ENCODE measurements at places on chromosomes 7 and 10. TPM values are rescaled to one million over a fixed set of nuclear protein-coding genes. Genes with fewer than 3 reads are reported as not detected.

DNA sequence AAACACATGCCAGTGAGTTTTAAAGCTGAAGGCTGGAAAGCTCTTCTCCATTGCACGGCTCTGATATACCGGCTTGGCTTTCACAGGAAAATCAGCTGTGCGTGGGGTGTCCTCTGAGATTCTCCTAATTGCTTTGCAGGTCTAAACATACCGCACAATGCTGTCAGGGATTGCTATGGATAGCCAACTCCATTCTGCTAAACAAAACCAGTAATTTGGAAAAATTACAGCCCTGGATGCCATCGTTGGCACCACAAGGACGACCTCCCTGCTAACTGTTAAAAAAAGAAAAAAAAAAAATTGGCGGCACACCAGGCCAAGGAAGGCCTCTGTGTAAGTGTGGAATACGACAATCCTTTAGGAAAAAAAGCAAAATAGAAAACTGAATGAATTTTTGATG, 118.6 kb upstream of the ADARB2 start:
- no peak for DNase-seq

The OR2A12 gene
- total RNA-seq, result not detected

DNA sequence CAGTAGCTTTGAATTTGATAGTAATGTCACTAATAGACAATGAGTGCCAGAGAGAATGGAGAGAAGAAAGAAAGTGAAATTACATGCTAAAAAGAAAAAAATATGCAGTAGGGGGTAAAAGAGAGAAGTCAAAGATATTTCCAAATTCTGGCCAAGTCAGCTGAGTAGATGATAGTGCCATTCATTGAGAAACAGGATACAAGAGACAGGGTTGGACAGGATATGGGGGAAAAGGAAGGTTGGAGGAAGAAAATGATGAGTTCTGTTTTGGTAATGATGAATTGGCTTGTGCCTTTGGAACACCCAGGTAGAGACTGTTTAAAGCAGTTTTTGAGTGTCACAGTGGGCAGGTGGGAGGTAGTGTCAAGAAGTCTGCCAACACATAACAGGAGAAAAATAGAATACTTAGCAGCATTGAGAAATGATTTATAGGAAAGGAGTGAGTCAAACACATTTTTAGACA, 78.3 kb downstream of the LRRC17 start:
- DNase-seq, result no peak

GRCh38 chr10:2990764-2991163, 76.6 kb upstream of the PFKP start:
- DNase-seq, result no peak

DNA sequence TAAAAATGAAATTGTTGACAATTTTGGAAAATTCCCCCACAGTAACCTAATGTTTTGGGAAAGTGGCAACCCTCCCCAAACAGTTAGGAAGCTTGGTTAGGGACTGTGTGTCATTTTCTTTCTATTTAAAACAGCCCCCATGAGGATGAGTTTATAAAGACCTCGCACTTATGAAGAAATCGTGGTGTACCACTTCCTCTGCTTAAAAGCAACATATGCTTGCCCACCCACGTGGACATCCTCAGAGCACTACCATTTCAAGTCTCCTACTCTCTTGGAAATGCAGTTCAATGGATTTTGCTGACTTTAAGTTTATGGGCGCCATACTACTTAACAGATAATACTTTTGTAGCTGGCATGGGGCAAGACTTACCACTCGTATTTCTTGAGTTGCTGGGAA, 223.8 kb downstream of the DYNC1I1 start:
- no peak for DNase-seq

DNA sequence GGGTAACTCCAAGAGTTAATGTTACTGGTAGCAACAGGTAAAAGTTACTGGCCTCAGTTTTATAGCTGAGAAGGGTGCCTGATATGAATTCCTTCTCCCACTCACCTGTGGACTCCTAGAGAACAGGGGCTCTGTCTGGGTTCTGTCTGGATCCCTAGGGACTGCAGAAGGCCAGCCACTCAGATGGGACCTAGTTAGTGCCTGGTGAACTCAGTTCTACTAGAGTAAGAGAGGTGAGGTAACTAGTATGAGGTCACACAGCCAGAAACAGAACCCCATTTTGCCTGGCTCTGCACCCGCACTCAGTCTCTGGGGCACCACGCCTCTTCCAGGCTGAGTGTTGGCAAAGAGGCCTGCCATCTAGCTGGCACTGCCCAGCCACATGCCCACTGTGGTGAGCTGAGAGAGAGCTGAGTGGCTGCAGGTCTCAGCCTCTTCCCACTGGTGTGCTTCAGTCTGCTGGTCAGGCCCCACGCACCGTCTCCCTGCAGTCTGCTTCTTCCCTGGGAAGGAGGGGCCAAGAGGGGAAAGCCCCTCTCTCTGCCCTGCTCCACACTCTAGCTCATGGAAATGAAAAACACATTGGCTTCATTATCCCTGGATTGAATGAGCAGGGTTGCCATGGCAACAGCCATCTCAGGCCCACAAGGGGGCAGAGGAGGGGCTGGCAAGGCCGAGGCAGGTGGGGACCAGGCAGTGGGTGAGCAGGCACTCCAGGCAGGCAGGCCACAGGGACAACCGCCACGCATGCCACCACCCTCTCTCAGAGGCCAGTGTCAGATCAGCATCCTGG, 110.6 kb downstream of the ZMIZ1 start:
- DNase-seq, result no peak

- DNase-seq, result no peak
Measured at GRCh38 chr10:34081347-34081743, 733.8 kb downstream of the PARD3 start.

The AGMO gene
- total RNA-seq, result not detected

DNA sequence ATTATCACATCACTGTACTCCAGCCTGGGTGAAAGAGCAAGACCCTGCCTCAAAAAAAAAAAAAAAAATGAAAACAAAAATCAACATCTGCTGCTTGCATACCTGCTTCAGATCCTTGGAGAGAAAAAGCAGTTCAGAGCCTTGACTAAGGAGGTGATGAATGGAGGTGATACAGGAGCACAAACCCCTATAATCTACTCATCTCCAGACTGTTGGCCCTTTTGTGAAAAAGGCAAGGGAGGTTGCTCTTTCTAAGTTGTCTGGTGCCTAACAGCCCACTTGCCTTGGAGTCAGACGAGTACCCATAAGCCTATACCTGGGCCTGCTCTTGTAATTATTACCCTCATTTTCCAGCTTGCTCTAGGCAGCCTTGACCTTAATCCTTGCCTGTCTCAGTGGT, 1.4 kb downstream of the SFXN2 start:
- no peak for DNase-seq

- no peak for DNase-seq
Measured at GRCh38 chr10:89426230-89426868, 12.0 kb downstream of the IFIT5 start.

- DNase-seq, result no peak
Measured at GRCh38 chr7:105810556-105810955, 65.8 kb downstream of the ATXN7L1 start.

The WNT2 gene
- not detected for total RNA-seq

GRCh38 chr7:74473116-74473515, 19.4 kb downstream of the GTF2IRD1 start:
- DNase-seq, result no peak

Data from T-cell (primary cell).